ENCODE measurements at places on chromosomes 1 and 21.

GRCh38 chr21:44502171-44502958 is 37.6 kb downstream of the KRTAP10-1 start:
- DNase-seq, result no peak

DNA sequence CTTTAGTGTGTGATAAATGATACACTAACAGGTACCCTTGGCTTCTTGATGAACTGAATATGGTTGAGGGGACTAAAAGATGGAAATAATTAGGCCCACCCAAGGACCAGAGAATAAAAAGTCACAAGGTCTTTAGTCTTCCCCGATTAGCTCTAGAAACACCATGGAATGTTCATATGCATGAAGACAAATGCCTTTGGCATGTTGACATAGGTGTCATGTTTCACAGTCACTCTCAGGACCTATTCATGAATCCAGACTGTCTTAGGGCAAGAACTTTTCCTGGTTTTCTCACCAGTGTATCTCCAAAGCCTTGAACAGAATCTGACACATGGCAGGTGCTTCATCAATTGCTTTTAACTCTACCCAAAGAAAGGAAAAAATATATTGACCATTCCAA is 412.8 kb downstream of the AJAP1 start:
- no peak for DNase-seq

- DNase-seq, result no peak
These were observed 18.0 kb downstream of the RHBDL2 start for GRCh38 chr1:38923607-38924006.

DNA sequence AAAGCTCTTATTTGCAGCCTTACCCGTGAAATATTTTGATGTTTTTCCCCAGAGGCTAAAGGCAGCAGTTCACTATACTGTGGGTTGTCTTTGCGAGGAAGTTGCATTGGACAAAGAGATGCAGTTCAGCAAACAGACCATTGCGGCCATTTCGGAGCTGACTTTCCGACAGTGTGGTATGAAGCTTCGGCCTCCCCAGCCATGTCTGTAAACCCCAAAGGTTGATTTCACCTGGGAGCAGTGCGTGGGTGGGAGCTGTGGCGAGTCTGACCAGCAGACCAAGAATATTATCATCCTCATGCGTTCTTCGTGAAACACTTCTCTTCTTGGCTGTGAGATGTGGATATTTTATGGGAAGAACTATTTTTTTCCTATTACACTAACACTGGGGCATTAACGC is 3.6 kb downstream of the CENPS start:
- DNase-seq, result no peak

- no peak for DNase-seq
These were observed 35.1 kb upstream of the SEC16B start for GRCh38 chr1:178004926-178005391.

- DNase-seq, result no peak
These were observed 14.0 kb downstream of the SLC37A1 start for GRCh38 chr21:42527489-42528158.

GRCh38 chr1:94660994-94661393 is 119.4 kb upstream of the F3 start:
- DNase-seq, result no peak
